ENCODE measurements at places on chromosomes 7 and 10. TPM values are rescaled to one million over a fixed set of nuclear protein-coding genes. Genes with fewer than 3 reads are reported as not detected.

The SPDYE2 gene
- total RNA-seq: not detected

The CFAP69 gene
- total RNA-seq: not detected

The IL2RA gene
- 639 TPM for total RNA-seq

The AKR1D1 gene
- not detected for total RNA-seq

The SLC26A5 gene
- total RNA-seq: not detected

The PON1 gene
- total RNA-seq: not detected

The GPR37 gene
- not detected for total RNA-seq

The FAM237B gene
- total RNA-seq: not detected

The NACAD gene
- 0.66 TPM for total RNA-seq

The UBE3C gene
- total RNA-seq: 94.6 TPM

The FEZF1 gene
- not detected for total RNA-seq

The ZFYVE27 gene
- total RNA-seq: 27.6 TPM

DNA sequence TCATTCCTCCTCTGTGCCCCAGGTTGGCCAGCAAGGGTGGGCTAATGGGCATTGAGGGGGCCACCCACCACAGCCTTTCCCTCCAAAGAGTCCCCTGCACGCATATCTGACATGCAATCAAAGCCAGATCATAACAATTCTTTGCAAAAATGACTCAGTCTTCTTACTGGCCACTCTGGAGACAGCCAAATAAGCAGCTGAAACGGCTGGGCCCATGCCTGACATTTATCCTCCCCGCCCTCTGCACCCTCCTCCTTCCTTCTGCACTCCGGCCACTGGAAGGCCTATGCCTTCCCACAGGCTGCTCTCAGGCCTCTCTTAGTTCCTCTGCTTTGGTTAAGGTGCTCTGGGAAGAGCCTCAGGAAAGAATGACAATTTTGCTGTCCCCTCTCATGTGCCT, 29.2 kb upstream of the NPFFR1 start:
- DNase-seq: no peak

- DNase-seq: no peak
Observed at GRCh38 chr7:66403564-66403963, 198.4 kb downstream of the TPST1 start.

DNA sequence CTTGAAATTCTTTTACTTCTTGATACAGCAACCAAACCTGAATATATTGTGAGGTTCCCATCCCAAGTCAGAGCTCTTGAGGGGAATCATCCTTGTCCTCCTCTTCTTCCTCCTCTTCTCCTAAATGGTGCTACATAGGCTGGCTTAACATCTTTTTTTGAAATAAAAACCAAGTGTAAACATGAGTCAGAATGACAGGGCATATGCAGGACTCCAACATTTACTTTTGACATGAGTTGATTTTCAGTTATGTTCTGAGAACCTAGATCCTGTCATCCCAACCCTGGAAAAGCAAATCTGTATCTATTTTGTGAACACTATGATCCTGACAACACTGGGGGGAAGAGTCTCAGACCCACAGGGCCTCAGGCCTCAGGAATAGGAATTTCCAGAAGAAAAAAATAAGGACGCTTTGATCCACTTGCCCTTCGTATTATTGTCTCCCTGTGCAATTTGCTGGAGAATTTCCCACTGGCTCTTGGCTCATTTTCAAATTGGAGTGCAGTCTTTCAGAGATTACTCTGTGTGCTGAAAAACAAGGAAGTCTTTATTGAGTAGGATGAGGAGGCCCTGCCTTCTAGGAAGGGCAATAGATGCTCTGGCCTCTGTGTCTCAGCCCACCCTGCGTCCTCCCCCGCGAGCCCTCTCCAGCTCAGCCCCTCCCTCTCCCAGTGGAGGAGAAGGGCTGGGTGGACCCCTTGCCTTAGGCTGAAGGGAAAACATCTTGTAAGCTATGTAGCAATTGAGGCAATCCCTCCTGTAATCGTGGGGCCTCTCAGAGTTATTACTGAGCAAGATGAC, 121.6 kb downstream of the CREB5 start:
- no peak for DNase-seq

- DNase-seq: no peak
Observed at GRCh38 chr7:19117091-19117869, at the start of gene TWIST1. TSS of gene TWIST1 (minus strand) at chr7:19117636. CDS start at chr7:19117321, 315 bp downstream.

DNA sequence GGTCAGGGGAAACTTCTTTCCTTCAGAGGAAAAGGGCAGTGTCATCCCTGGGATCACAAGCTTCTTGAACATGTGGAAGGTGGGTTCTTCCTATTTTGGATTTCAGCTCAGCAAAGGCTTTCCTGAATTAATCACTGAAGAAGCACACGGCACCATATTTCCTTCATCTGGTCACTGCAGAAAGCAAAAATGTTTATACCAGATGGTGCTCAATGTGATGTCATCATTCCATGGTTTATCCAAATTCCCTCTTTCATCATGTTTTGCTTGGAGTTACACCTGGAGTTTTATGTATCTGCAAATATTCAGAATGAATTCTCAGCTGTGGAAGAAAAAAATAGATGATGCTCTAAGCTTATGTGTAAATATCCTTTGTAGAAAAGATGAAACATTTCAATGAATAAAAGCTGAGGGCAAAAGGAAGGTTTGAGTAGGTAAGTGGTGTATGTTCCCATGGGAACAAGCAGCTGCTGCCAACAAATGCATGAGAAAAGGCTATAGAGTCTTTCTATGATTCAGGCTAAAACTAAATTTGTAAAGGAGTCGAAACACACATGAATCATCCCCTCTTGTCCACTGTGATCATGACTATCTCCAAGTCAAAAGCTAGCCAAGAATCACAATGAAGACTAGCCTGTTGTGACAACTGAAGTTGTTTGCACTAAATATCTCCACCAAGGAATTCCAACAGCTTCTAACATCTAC, 26.9 kb upstream of the BPGM start:
- no peak for DNase-seq

- no peak for DNase-seq
Observed at GRCh38 chr7:46930366-46930765, 651.5 kb downstream of the TNS3 start.

GRCh38 chr7:86933295-86933845, 126.1 kb downstream of the ELAPOR2 start:
- no peak for DNase-seq

DNA sequence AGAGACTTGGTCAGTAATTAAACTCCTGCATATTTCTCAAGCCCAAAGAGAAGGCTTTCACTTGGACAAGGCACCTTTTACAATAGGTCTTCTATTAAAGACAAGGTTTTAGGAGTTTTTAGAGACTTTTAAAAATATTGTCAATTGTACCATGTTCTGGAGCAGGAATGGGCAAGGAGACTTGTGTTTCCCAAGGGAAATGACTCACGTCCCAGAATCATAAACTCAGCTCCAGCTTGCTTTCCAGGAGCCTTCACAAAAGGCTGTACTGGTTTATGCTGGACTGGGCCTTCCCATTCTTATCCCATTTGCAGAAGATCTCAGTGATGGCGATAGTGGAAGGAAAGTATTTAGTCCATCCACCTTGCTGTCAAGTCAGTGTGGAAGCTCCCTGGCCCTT, 7.8 kb upstream of the GLI3 start:
- no peak for DNase-seq

GRCh38 chr7:41052201-41052600, 650.7 kb downstream of the INHBA start:
- no peak for DNase-seq

GRCh38 chr10:45557275-45557905, 115.2 kb downstream of the ZFAND4 start:
- DNase-seq: no peak

- DNase-seq: no peak
Observed at GRCh38 chr7:682810-683209, 43.7 kb upstream of the DNAAF5 start.

DNA sequence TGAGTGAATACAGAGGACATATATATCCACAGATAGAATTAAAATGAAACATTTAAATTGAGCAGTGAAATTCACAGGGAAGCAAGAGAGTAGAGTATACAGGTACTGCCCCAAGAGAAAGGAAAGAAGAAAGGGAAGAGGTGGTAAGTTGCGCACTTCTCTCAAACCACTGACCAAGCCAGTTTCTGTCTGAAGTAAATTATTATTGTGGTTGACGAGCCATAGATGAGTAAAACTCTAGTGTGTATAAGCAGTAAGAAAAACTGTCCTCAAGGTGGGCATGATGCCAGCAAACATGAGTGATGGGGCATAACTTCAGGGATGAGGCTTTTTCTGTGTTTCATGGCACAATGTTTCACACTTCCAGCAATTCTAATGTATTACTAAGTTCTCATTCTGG, 4.4 kb upstream of the BET1 start:
- DNase-seq: no peak

- DNase-seq: no peak
Observed at GRCh38 chr10:129869596-129870473, 94.2 kb downstream of the EBF3 start.

GRCh38 chr7:14988941-14989340, 86.4 kb upstream of the DGKB start:
- DNase-seq: no peak

GRCh38 chr7:13028036-13028824, 340.8 kb downstream of the ARL4A start:
- no peak for DNase-seq
